Activated CD4-positive, alpha-beta T cell treated with anti-CD3 and anti-CD28 coated beads for 1 hour (primary cell): ENCODE measurements at places on chromosomes 1 and 21.

GRCh38 chr1:200346700-200347099 is 63.1 kb downstream of the ZNF281 start:
- DNase-seq, result no peak

DNA sequence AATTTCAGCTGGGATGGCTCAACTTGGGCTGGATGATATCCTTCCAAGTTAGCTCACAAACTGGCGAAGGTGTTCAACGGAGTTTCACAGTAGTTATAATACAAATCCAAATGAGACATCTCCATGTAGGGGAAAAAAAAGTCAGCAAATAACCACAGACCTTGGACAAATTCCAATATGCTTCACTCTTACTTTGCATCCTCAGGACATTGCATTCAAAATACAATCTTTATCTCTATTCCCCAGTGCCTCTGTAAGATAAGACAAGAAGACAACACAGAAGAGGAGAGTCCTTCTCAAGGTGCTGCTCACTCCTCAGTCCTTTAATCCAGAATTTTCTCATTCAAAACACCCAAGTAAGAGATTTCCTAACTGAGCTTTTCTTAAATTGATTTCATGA is 1797.7 kb downstream of the MRPL39 start:
- DNase-seq, result no peak

DNA sequence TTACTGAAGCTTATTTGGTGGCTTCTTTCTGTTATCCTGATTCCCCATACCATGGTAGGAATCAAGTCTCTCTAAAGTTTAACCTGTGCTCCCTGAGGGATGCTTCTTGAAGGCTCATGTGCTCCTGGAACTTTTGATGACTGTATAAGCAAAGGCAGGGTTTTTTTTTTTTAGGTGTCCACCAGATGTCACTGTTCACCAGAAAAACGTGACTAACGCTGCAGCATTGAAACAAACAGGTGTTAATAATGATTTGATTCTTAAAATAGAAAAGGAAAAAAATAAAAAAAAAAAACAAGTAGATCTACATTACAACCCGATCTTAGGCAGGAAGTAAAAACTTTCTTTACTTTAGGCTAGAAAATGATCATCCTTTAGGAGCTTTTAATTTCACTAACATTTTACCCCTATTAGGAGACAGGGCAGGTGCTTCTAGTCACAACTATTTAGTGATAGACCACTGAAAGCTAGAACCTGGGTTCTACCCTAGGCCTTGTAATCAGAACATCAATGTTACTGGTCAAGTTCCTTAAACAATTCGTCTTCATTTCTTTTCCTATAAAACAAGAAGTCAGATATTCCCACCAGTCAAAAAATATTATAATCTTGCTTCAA is 223.0 kb downstream of the PLA2G4A start:
- DNase-seq, result no peak

- DNase-seq, result no peak
Observed at GRCh38 chr1:229006121-229006870, 264.6 kb upstream of the RAB4A start.

- no peak for DNase-seq
Observed at GRCh38 chr21:42088658-42089057, 17.5 kb downstream of the UMODL1 start.

DNA sequence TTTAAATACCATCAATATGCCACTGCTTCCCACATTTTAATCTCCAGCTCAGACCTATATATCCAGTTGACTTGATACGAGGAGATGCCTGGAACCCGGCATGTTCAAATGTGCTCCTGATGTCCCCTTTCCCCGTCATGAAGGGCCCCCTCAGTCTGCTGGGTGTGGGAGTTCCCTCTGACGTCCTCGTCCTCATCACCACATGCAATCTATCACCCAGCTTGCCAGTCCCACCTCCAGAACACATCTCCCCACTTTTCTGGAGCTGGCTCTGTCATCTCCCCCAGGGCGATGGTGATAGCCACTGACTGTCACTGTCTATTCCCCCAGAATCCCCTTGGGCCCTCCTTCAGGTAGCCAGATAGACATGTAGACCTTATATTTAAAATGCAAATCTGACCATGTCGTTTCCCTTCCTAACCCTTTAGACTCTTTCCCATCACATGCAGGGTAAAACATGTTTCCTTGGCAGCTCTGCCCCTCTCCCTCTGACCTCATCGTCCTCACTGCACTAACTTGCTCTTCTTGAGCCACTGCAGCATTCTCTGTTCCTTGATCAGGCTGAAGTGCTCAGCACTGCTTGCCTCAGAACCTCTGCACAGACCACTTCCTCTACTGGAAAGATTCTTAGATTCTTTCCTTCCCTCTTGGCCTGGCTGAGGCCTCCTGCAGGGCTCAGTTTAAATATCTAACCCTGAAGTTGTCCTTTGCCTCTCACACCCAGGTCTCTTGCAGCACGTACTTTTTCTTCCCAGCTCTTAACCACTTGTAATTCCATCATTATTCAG is 7.4 kb downstream of the AZIN2 start:
- no peak for DNase-seq

DNA sequence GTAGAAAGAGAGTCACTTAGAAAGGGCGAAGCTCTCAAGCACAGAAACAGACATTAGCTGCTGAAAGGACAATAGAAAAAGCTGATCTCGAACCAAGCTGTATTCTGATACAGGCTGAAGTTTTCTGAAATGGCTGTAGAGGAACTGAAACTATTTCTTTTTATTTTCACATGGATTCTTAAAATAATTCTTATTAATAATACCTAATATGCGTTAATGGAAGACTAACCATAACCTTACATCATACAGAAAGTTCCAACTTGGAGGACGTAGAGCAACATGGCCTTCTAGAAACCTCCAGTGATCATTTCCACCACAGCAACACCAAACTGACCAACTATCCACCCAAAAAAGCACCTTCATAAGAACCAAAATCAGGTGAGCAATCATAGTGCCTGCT is 52.8 kb upstream of the ACADM start:
- no peak for DNase-seq

GRCh38 chr1:229253151-229253974 is 17.5 kb upstream of the RAB4A start:
- DNase-seq, result no peak

DNA sequence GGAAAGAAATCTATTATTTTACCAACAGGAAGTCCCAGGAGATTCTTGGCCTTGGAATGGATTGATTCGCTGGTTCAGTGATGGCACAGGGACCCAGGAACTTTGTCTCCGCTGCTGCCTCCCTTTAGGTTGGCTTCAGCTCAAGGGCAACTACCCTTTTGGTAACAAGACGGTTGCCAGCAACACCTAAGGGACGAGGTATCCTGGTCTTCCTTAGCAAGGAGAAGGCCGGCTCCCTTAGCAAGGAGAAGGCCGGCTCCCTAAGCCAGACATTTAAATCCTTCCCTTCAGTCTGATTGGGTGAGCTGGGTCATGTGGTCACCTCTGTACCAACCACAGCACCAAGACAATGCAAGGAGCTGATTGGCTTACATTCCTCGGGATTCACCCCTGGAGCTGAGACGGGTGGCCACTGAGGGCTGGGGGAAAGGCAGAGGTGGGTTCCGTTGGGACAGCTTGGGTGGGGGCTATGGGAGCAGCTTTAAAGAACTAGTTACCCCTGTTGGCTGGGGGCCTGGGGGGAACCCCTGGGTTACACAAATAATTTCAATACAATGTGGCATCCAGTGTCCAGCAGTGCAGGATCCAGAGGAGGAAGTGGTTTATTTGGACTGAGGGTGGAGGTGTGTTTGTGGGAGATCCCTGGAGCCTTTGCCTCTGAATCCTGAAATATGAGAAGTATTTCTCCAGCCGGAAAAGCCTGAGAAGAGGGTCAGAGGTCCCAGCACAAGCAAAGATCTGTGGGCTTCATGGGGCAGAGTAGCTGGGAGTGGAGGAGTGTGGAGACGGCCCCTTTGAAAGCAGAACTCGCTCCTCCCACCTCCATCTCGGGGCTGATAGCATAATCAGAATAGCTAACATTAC is 20.7 kb upstream of the CLIC4 start:
- no peak for DNase-seq

DNA sequence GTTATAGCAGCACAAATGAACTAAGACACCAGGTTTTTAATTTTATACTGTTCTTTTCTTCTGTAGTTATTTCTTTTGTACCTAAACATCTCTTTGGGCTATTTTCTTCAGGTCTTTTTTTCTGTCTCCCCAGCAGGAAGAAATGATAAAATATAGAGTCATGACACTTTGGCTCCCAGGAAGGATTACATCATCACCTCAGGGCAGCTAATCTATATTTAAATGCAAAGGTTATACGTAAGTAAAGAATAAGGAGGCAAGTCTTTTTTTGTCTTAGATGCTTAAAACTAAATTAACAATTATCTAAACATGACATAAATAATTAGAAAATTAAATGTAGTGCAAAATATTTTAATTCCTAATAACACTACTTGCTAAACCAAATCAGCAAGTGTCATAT is 57.0 kb downstream of the WARS2 start:
- DNase-seq, result no peak

DNA sequence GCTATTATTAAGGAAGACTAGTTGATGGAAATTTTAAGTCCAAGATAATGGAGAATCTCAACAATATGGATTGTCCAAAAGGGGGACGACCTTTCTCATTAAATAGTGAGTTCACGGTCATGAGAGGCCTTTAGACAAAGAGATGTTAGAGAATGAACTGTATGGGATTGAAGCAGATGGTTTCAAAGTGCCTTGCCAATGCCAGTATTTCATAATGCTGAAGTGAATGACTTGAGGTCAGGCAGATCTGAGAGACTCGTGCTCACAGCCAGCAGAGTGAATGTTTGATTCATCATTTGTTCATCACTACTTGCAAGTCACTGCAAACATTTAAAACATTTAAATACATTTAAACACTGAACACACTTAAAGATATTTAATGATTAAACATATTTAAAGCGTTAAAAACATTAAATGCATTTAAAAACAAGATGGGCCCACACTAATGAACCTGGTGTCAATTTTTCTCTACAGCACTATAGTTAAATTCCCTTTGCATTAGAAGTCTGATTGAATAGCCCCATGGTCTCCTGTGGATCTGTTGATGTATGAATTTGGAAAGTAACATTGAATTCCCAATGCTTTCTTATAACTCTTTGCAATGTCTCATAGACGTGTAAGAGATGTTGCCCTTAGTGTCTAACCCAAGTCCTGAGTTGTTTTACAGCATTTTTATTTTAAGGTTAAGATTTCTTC is 80.7 kb downstream of the TGFB2 start:
- DNase-seq, result no peak

DNA sequence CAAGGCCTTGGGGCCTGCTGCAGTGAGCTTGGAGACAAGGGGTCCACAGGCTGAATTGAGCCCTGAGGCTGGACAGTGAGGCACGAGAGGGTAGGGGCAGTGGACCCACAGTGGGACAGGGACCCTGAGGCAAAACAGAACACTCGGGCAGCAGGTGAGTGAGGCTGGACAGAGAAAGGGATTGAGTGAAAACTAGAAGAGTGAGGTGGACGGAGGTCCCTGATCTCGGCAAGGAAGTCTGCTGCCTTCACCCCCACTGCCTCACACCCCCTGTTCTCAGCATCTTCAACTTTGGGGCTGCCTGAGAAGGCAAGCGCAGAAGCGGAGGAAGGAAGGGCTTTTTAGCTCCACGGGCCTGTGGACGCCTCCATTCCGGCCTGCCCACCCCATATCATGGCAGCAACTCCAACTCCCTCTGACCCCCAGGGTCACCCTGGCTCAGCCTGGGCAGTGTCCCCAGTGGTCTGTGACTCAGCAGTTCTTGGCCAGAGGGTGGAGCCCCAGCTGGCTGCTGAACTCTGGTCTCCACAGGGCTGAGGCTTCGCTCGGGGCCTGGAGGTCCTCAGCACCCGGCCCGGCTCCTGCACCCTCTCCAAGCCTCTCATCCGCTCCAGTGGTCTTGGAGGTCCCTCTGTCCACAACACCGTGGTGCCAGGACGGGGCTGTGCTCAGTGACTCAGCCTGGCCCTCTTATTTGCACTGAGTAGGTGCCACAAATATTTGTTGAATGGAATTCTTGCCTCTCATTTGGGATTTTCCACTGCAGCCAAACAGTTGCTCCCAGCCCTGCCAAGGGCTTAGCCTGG is 60.0 kb upstream of the EPS8L3 start:
- no peak for DNase-seq

DNA sequence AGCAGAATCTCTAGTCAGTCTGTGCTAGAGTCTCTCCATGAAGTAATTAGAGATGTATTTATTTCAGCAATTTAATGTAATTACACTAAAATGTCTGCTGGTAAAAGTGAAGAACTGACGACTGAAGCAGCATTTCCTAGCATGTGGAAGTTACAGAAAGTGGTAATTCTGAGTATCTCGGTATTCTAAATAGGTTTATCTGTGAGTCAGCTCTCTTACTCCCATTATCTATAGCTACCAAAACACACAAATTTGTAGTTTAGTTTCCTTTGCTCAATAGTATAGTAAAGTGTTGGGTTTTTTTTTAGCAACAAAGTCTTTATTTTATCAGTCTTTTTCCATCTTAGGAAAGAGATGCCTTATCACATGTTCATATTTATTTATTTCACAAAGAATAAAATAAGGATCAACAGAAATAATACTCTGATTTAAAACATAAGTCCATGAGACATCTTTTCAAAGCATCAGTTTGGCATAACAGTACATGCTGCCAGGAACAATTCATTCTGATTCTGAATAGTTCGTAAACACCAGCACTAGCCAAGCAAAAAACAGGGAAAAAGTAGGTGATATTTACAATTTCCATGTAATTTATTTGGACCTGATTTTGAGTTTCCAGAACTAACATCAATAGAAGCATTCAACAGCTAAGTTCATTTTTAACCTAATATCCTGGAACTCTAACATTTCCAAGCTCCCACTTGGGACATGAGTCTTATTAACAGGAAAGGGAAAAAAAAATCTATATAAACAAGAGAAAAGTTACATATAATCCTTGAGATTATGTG is 76.3 kb downstream of the KCNT2 start:
- DNase-seq, result no peak

DNA sequence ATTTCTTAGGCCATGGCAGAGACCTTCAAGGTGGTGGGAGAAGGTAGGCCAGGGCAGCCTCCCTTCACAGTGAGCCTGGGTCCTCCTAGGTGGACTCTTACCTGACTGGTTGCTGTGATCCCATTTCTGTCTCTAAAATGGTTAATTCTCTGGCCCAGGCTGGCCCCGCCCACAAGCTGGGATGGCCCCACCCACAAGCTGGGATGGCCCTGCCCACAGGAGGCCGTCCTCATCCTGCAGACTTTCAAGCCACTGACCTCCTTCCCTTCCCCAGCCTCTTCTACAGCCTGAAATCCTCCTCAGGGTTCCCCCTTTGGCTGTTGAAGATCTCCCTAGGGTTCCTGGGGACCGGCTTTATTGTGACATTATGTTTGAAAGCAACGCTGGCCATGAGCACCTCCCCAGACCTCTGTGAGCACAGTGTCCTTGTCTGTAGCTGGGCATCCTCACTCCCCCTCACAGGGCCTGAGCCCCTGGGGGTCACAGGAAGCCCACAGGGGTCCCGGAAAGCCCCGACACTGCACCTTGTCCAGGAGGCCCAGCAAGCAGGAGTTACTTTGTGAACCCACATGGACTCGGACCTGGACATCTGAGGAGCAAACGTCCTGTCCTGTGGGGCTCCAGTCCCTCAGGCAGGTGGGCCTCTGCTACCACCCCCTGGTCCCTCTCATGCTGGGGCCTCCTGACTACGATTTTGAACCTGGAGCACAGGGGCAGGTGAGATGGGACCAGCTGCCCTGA is 621.7 kb downstream of the MATN1 start:
- DNase-seq, result no peak
